Sciatic nerve (tissue), 2 donors: ENCODE measurements at places on chromosomes 11 and 22.

- no peak for DNase-seq
Observed at GRCh38 chr11:13278609-13279486, 1.3 kb downstream of the BMAL1 start.

- DNase-seq = no peak
Observed at GRCh38 chr11:103202048-103202651, 92.9 kb downstream of the DYNC2H1 start.

- DNase-seq = no peak
Observed at GRCh38 chr11:112418438-112418837, 157.8 kb upstream of the PLET1 start.

- DNase-seq = peak; percentile 95
Observed at GRCh38 chr22:36506637-36507517, at the start of gene FOXRED2. Gene FOXRED2, minus strand, starts transcription at chr22:36507040. Its CDS starts 618 bp downstream, at chr22:36506422.

DNA sequence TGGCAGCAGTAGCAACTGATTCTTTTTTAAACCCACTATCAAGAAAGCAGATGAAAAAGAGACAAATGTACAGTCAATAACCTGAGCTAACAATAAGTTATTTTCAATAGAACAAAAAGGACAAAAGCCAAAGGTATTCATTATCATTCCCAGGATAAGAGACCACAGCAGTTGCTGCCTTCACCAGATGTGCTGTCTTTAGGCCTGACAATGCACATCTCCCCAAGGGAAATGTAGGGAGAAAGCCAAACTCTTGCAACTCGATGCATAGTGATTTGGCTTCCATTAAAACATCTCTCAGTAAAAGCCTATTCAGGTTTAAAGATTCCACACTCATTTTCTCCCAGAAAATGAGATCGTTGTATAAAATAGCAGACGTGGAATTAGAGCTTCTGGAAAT, 210.7 kb downstream of the METTL15 start:
- no peak for DNase-seq

GRCh38 chr11:65184146-65184545, 2.4 kb downstream of the CAPN1 start:
- peak; percentile 58 for DNase-seq

DNA sequence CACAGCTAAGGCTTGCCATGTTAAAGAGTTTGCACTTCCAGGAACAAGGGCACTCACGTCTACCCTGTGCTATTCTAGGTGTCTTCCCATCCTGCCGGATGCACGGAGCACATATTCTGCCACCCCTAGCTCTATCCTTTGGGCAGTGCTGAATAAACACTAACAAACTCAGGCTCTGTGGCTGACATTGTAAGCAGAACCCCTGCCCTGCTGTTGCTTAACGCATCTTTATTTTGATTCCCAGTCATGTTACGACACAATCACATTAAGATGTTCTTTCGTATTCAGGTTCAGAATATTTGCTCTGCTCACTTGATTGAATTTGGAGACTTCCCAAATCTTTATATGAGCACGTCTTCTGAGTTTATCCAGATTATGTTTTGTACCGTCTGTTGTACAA, 3.7 kb upstream of the HDHD5 start:
- DNase-seq = no peak

DNA sequence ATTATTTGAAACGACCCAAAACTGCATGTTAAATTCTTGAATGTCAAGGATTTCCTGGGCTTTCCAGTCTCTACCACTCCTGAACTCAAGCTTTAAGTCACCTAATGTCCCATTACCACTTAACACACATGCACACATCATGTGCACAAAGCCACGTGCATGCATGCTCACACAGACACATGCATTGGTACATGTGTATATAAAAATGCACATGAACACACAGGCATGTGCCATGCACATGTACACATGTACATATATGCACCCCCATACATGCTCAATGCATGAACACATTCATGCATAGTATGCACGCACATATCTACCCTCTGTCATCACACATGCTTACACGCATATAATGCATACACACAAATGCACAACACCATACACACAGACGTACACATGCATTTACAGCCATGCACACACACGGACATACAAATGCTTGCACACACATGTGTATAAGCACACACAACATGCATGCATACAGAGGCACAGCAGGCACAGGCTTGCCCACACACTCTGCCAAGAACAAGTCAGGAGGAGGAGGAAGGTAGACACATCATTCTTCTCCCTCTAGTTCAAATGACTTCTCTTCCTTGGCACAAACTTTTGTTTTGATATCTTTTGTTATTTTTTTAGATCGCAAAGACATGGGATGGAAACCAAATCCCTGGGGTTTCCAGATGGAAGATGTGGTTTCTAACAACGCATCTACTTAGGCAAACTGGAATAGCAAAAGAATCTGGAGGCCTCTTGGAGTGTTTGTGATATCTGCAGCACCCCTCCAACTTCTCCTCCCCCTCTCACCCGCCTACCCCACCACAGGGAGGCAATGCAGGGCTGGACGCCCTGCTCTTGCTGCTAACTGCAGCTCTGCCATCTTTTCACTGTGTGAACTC, 24.6 kb downstream of the RASD2 start:
- DNase-seq = no peak

DNA sequence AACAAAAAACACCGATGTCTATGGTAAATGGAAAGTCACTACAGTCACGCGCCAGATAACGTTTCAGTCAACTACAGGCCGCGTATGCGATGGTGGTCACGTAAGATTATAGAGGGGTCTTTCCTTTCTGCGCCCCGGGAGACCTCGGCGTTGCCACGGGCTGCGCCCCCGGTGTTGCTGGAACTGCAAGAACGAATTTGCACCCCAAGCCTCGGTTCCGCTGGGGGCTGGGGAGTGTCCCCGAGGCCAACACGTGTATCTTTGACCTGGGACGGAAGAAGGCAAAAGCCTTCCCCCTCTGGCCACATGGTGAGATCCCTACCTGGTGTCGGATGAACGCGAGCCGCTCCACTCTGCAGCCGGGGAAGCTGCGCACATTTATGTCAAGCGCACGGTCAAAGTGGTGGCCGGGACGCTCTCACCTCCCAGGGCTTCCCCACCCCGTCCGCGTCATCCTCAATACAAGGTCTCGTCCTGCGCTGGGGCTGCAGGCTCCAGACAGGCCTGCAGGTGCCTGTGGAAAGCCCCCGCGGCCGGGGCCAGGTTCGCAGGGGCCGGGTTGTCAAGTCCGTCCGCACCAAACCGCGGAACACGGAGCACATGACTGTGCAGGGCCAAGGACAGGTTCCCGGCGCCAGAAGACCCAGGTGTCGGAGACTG, 29.3 kb upstream of the APLP2 start:
- DNase-seq = peak; percentile 57

- DNase-seq = peak; percentile 67
Observed at GRCh38 chr22:43343670-43344519, 723 bp upstream of the SCUBE1 start.

DNA sequence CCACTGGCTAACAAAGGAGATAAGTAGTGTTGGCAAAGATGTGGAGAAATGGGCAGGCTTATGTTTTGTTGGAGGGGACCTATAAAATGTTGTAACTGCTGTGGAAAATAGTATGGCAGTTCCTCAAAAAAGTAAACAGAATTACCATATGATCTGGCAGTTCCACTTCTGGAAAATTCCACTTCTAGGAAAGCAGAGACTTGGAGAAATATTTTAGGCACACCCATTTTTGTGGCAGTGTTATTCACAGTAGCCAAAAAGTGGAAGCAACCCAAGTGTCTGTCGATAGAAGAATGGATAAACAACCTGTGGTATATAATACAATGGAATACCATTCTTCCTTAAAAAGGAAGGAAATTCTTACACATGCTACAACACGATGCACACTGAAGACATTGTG, 57.0 kb upstream of the ADORA2A start:
- no peak for DNase-seq

GRCh38 chr11:70556884-70557741, 158.8 kb downstream of the CTTN start:
- DNase-seq = no peak

GRCh38 chr11:91293119-91293518, 931.5 kb upstream of the FAT3 start:
- DNase-seq = no peak

DNA sequence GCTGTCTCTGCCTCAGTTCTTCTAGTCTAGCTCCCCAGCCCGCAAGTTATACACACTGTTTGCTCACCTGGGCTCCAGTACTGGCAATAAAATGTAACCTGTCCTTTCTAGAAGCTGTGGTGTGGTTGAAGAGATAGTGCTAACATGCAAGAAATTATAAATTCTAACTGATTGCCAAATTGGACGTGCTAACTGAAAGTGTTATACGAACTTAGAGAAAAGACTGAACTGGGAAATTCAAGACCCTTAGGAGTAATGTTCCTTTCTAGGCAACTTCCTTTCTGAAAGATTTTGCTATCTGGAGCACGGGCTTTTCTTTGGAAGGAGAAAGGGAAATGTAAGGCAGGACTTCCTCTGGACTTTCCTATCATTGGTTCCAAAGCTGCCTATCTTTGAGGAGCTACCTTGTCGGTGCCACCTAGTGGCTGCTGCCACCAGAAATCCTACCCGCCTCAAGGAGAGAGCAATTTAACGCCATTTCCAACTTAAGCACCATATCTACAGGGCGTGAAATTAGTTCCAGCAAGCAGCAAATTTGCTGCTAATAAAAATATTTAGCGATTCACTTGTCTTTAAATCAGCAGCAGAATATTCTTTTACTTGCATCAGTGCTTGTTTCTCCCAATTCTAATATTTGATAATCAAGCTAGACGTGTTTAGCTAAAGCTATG, 12.7 kb upstream of the TMEM218 start:
- DNase-seq = peak; percentile 64

- DNase-seq = no peak
Observed at GRCh38 chr11:44681698-44682097, 45.1 kb upstream of the TSPAN18 start.

GRCh38 chr11:17748044-17748443, 13.5 kb downstream of the KCNC1 start:
- no peak for DNase-seq

GRCh38 chr11:15473954-15474837, 359.5 kb downstream of the INSC start:
- DNase-seq = no peak

- DNase-seq = no peak
Observed at GRCh38 chr11:64008914-64009633, 22.8 kb downstream of the OTUB1 start.

DNA sequence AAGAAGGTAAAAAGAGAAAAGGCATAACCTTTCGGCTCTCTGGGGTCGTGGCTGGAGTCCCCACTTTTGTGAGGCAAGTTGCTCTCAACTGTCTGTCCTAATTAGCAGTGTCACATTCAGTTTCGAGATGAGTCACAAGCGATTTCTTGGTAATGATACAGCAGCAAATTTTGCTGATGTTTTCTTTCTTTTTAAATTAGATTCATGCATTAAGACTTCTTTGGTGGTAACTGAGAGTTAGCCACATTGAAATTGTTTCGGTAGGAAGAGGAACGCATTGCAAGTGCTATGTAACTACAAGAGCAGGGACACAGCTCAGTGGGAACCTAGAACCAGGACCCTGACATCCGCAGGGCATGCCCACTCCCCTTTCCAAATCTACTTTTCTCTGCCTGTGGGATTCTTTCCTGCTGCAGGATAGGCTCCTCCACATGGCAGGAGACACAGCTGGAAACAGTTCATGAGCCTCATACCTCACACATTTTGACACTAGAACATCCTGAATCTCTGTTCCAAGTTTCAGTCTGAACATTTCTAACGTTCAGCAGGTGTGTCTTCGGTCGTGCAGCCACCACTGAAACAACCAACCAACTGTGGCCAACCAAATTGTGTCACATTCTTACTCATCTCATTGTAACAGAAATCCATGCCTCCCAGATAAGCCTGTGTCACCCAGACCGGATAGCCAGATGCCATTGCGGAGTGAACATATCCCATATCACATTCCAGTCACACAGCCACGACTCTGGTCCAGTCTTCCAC, 987.6 kb downstream of the NTM start:
- no peak for DNase-seq

DNA sequence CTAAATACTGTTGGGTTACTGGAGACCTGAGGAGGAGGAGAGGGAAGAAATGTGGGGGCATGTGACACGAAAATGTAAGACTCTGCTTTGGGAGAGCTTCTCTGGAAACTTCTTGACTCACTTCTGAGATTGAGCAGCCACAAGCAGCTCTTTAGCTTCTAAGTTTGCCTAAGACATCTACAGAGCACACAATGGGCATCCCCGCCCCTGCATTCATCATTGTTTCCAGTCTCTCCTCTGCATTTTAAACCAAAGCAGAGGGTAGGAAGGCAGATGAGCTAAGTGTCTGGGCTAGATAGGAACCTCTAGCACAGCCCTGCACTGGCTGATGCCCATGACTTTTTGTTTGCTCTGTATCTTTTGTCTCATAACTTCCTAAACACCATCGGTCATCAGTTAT, 2.1 kb upstream of the OR52D1 start:
- no peak for DNase-seq

DNA sequence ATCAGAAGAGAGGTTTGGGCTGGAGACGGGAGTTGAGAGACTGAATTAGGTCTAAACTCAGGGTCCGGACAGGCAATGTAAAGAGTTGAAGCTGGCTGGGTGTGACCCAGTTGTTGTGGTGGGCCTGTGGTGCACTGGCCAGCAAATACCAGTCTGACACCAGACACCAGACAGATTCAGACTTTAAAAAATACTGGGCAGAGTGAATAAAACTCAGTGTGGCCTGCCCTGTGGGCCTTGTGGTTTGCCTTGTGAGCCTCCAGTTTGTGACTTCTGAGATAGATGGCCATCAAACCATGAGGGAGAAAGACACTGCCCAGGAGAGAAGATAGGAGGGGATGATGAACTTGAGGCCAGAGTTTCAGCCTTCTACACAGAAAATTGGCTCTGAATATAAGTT, 25.8 kb downstream of the RCN1 start:
- no peak for DNase-seq

DNA sequence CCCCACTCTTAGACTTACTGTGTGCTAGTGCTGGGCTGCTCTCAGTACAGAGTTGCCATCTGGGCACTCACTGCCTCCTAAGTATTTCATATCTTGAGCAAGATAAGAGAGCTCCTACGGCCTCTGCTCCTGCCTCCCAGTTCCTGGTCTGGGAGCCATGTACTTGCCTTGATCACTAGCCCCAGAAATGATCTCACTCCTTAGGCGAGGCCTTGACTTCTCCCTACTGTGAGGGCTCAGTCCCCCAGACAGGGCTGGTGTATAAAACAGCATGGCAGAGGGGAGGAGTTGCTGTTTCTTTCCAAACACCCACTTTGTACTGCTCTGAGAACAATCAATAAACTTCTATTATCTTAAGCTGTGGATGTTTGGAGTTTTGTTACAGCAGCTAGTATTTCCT, 47.4 kb upstream of the TP53I11 start:
- no peak for DNase-seq

GRCh38 chr22:43944670-43945430, 10.4 kb upstream of the SAMM50 start:
- DNase-seq = no peak
